ENCODE measurements at places on chromosomes 16 and 17.

DNA sequence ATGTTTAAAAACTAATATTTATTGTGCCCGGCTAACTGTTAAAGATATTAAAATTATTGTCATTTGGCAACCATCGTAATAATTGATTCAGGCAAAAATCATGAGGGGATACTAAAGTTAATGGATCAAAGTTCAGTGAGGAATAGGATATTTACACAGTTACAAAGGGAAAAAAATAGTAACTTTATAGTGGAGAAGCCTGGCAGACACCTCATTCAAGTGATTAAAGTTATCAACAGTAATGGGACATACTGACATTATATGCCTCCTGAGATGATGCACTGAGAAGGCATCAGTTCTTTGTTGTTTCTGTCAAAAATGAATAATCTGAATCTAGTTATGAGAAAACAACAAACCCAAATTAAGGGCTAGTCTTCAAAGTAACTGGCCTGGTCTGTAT lies 77.1 kb downstream of the NLK start:
- DNase-seq, result no peak

GRCh38 chr17:69447726-69448125 lies 33.2 kb downstream of the MAP2K6 start:
- no peak for DNase-seq

DNA sequence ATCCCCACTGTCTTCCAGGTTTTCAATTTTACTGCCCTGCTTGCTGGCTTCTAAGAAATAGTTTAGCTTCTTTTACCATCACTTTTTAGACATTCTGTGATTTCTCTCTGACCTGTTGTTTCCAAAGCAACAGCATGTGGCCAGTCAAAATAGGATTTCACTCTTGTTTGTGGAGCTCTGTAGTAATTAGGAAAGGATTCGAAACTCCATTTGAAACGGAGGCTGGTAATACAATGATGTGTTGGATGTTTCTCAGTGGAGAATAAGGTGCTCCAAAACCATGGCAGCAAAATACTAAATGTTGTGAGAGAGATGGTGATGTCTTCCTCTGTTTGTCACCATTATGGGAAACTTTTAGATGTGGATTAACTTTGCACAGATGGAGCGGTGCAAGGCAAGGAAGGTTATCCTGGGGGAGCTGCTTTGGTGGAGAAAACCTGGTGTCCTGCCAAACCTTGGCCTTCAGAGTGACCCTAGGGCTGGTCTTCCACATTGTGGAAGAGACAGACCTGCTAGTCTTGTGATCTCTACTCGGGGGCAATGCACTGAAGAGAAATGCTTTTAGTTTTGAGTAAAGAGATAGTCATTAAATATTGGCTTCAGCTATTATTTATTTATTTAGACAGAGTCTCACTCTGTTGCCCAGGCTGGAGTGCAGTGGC lies 79.4 kb downstream of the PRKCA start:
- no peak for DNase-seq

- DNase-seq, result no peak
These were observed 67.3 kb upstream of the BCAR1 start for GRCh38 chr16:75318737-75319136.

DNA sequence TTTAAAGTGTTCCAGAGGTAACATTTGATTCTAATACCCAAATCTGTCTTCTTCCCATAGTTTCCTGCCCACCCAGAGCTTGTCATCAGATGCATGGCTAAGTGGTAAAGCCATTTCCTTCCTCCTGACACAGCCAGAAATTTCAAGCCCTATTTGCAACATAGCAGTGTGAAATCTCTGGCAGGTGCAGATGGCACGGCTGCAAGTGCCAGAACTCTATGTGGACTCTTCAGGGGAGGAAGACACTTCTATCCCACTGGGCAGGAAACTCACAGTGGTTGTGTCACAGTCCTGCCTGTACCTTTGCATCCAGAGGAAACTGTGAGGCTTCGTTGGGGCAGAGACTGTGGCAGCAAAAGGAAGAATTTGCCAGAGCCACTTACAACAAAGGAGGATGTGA lies 13.2 kb downstream of the DYNLRB2 start:
- DNase-seq, result no peak

DNA sequence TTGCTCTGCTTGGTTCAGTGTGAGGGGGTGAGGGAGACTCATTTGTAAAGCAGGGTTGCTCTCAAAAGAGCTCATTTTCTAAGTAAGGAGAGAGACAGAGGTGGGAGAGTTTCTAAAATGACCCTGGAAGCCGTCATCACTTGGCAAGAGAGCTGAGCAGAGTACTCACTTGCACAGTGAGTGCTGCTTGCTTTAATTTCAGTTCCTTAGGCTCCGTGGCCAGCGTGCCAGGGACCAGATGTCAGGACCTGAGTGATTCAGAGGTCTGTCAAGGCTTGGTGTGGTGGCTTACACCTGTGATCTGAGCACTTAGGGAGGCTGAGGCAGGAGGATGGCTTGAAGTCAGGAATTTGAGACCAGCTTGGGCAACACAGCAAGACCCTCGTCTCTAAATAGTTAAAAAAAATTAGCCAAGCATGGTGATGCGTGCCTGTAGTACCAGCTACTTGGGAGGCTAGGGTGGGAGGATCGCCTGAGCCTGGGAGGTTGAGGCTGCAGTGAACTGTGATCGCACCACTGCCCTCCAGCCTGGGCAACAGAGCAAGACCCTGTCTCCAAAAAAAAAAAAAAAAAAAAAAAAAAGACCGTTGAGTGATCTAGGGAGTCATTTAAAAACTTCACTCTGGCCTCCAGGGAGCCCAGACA lies 10.7 kb downstream of the ZNF205 start:
- no peak for DNase-seq

- DNase-seq, result peak; percentile 87
These were observed at the start of gene TTYH2 for GRCh38 chr17:74212913-74213791. Gene TTYH2 (plus strand): TSS chr17:74213571. CDS start chr17:74213588, 17 bp downstream.

DNA sequence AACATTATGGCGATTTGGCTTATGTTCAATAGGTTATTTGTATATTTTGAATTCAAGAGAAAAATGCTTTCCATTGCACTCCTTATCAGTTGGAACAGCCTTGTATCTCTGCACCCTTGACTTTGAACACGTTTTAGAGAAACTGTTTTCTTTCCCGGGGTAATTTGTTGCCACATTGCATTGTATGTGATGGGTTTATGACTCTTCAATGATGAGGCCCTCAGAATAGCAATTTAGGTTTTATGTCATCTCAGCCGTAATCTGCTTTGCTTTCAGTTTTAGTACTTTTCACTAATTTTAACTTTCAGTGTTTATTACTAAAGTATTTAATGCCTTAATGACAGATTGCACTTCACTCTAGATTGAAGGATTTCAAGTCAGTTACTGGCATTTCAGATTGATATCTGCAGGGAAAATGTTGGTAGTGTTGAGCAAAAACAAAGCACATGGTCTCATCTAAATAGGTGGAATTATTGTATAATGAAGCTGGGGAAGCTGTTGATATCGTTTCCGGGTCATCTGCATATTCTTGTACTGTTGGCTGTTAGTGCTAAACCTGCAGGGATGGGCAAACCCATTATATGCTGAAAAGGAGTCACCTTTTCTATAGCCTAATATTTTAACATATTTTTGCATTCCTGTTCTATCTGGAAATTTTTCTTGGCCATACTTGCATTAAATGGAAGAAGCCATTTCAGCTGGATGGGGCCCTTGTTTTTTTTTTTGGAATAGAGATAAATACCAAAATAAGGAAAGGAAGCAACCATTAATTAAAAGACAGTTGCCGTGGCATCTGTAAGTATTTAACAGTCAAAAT lies 2.0 kb downstream of the LUC7L3 start:
- peak; percentile 26 for DNase-seq

DNA sequence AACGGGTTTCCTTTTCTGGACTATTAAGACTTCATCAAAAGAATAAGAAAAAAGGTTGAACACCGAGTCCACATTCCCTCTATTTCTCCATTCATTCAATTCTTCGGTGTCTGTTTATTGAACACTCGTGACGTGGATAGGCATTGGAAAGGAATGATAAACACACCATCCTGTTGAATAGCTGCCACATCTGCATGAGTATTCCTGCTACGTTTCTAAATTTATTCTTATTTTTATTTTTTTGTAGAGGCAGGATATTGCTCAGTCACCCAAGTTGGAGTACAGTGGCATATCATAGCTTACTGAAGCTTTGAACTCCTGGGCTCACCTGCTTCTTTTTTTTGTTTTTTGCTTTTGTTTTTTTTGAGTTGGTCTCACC lies 80.8 kb upstream of the CIBAR2 start:
- DNase-seq, result no peak

DNA sequence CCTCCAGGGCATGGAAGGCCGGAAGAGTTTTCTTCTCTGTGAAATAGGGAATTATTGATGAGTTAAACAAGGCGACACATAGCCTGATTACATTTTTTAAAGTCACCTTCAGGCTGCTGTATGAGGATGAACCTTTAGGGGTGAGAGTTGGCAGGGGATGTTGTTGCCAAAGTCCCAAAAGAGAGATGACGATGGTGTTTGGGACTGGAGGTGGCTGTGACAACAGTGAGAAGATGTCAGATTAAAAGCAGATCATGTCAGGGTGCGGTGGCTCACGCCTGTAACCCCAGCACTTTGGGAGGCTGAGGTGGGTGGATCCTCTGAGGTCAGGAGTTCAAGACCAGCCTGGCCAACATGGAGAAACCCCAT lies 16.8 kb upstream of the ASGR2 start:
- DNase-seq, result no peak

DNA sequence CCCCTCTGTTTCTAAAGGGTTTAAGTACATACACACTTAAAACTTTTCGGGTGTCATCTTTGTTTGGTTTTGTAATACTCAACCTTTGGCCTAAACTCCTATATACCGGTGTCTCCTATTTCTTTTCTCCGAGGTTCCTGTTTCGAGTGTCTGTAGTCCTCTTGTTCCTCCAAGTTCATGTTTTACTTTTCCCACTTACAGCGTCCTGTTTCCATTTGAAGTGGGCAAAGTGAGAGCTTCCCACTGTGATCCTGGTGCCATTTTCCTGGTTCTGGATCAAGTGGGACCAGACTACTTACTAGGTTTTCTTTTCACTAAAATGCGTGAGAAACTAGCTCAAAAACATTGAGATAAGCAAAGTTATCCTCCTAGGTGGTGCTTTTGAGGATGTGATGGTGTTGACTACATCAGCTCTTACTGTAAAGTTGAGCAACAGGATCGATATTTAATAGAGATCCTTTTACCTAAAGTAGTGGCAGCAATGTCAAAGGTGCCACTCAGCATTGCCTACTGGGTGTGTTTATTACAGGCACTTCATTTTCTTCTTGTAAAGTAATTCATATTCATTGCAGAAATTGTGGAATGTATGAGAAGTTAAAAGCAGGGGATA lies 1.3 kb downstream of the PSMD3 start:
- DNase-seq, result no peak

- no peak for DNase-seq
These were observed 658 bp upstream of the DUSP3 start for GRCh38 chr17:43779145-43780125.

- no peak for DNase-seq
These were observed 7.2 kb upstream of the SLC38A10 start for GRCh38 chr17:81302324-81302723.

- DNase-seq, result no peak
These were observed at the start of gene PGP for GRCh38 chr16:2214719-2214968. Gene PGP (minus strand): TSS chr16:2214840. CDS start chr16:2214777, 63 bp downstream.

DNA sequence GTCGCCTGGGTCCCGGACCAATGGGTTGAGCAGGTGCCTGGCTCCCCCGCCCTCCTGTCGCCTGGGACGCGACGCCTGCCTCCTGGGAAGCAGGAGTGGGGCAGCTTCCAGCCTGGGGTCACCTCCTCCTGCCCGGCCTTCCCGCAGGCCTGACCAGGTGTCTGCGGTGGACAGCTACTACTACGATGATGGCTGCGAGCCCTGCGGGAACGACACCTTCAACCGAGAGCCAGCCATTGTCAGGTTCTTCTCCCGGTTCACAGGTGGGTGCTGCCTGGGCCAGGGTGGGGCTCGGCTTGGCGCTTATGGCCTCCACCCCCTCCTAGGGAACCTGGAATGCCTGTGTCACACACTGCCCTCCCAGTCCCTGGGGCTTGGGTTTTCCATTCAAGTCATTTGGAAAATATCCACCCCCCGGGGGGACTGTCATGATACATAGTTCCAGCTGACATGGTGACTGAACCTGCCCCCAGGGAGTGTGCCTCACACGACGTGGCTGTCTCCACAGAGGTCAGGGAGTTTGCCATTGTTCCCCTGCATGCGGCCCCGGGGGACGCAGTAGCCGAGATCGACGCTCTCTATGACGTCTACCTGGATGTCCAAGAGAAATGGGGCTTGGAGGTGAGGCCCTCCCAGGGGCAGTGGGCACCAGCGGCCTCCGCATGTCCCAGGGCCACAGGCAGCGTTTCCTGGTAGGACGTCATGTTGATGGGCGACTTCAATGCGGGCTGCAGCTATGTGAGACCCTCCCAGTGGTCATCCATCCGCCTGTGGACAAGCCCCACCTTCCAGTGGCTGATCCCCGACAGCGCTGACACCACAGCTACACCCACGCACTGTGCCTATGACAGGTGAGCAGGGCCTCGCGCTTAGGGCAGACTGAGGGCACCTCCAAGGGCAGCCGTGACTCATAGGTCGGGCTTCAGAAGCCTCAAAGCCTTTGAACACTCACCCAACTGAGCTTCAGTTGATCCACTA lies 2.3 kb downstream of the DNASE1 start:
- DNase-seq, result no peak

- peak; percentile 95 for DNase-seq
These were observed 18.7 kb upstream of the ADGRG1 start for GRCh38 chr16:57609541-57610401.

DNA sequence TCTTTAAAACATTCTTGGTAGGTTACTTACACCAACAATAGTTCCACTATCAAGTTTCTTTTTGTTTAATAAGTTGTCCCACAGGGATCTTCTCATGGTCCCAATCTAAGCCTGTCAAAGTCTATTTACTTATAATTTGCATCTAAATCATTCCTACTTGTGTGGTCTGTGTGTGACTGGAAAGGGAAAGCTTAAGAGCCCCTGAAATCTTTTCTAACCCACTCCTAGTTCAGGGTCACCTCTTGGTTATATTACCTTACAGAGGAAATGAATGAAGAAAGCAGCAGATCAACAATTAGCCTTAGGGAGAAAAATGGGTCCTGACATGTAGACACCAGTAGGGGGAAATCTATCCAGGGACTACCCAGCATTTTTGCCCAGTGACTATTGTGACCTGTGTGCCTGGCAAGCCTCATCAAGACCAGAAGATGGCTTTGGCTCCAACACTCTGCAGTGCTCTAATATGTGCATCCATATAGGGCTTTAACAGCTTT lies 110.4 kb upstream of the HAS3 start:
- DNase-seq, result no peak

DNA sequence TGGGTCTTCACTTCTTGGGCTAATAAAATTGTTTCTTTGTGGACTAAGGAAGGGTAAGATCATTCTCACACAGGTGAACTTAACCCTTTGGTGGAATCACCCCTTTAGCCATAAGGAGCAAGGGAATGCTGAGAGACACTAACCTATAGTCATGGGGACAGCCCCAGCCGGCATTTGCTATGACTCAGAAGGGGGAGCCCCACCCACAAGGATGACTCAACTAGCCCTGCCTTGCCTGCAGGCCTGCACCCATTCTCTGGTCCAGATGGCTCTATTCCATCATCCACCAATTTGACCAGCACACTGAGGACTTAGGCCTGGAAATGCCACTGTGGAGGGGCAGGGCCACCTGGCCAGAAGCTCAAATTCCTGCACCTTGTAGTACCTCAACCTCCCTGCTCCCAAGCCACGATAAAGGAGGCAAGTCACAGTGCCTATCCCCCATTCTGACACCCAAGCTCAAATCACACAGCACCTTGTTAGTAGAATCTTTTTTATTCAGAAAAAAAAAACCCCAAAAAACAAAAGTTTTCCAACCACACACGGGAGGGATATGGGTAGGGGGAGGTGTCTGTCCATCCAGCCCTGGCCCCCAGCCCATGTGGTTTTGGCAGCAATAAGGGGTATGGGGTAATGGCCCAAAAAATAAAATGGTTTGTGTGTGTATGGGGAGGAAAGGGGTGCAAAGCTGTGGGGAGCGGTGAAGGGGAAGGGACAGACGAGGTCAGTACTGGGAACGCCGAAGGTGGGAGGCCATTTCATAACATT lies 3.0 kb downstream of the PFN1 start:
- DNase-seq, result peak; percentile 61

Data from MM.1S (cell line).